Activated CD8-positive, alpha-beta memory T cell treated with anti-CD3 and anti-CD28 coated beads for 1 hour (primary cell): ENCODE measurements at places on chromosomes 2 and 18.

DNA sequence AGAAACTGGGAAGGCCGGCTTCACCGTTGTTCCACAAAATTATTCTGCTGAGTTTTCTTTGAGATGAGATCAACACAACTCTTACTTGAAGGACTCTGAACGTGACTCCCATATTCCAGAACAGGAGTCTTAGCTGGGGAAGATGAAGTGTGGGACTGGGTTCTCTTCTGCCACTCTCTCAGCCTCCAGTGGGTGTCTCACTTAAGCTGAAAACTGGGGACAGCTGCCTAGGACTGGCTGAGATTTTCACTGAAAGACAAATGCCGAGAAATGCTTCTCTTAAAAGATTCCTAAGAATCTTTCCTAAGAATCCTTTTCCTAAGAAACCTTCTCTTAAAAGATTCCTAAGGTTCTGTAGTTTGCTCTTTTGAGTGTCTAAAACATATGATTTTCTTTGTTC, 156.6 kb upstream of the LHCGR start:
- DNase-seq = no peak

DNA sequence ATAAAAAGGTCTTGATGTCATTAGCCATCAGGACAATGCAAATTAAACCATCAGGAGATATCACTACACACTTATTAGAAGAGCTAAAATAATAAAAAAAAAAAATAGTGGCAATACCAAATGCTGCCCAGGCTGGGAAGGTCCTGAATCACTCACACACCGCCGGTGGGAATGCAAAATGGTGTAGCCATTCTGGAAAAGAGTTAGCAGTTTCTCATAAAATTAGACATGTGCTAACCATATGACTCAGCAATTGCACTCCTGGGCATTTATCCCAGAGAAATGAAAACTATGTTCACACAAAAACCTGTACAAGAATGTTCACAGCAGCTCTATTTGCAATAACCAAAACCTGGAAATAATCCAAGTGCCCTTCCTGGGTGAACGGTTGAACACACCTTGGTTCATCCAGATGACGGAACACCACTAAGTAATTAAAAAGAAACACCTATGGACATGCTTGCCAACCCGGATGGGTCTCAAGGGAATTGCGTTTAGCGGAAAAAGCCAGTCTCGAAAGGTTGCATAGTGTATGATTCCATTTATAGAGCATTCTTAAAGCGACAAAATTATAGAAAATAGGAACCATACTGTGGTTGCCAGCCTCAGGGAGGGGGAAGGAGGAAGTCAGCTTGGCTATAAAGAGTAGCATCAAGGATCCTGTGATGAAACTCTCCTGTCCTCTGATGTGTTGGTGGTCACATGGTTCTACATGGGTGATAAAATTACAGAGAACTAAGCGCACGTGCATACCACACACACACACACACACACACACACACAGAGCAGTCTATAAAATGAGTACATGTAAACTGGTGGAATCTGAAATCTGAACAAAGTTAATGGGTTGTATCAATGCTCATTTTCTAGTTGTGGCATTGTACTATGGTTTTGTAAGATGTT, 4.6 kb downstream of the MBP start:
- DNase-seq = no peak

GRCh38 chr2:45605116-45605515, 6.0 kb downstream of the SRBD1 start:
- no peak for DNase-seq

- no peak for DNase-seq
Observed at GRCh38 chr18:79962835-79963657, 1.4 kb upstream of the HSBP1L1 start.

GRCh38 chr2:19021721-19022120, 336.7 kb downstream of the OSR1 start:
- DNase-seq = no peak

- no peak for DNase-seq
Observed at GRCh38 chr18:67300498-67300897, 216.0 kb downstream of the DSEL start.

DNA sequence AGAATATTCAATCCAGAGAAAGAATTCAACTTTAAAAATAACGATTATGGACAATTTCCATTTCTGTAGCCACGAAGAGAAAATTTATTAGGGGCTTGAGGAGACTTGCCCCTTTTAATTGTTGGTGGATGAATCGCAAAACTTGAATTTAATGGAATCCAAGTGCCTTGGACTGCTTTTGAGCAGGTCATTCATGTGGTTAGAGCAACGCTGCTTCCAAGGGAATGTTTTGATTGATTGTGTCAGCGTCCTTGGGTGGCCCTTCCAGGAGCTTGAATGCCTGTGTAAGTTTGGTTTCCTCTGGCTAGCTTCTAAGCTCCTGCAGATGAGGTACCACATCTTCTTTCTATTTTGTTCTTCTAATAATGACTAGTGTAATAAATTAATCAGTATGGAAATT, 213.4 kb downstream of the LTBP1 start:
- DNase-seq = no peak

- no peak for DNase-seq
Observed at GRCh38 chr2:53740170-53740569, 27.4 kb upstream of the CHAC2 start.

DNA sequence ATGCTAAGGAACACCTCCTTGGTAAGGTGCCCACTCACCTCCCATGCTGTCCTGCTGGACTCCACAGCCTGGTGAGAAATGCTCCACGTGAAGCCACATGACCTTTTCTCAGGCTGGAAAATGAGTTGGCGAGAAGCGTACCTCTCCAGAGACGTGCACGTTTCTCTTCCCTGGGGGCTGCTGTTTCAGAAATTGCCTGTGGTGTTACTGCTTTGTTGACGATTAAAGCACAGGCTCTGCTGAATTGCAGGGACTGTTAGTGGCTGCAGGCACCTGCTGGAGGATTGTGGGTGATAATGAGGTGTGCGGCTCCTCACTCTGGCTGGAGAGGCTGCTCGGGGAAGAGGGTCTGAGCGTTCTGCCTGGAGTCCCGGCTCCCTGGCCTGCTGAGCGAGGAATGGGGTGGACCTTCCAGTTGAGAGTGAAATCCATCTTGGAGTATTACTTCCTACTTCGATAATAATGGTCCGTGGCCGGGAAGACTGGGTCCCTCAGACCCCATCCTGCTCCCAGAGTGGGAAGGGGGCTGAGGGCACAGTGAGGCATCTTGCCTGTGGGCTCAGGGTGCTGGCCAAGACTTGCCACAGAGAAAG, 199.3 kb upstream of the HDAC4 start:
- no peak for DNase-seq

GRCh38 chr18:50700245-50701165, 119.3 kb downstream of the MRO start:
- DNase-seq = no peak

DNA sequence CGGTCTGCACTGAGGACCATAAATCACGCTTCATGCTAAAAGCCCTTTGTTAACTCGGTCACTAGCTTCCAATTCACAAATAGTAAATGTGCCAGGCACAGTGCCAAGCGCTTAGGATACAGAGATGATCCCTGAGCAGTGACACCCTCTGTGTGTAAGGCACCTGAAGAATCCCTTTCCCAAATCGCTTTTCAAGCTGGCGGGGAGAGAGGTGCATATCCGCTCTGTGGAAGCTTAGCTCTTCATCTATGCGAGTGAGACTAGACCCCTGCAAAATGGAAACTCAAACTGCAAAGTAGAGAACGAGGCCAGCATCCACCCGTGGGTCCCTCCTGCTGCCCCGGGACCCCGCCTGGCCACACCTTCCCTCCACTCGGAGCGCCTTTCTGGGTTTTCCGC, 2.4 kb downstream of the PIEZO2 start:
- no peak for DNase-seq

- DNase-seq = no peak
Observed at GRCh38 chr2:43376523-43377198, 150.3 kb upstream of the ZFP36L2 start.

DNA sequence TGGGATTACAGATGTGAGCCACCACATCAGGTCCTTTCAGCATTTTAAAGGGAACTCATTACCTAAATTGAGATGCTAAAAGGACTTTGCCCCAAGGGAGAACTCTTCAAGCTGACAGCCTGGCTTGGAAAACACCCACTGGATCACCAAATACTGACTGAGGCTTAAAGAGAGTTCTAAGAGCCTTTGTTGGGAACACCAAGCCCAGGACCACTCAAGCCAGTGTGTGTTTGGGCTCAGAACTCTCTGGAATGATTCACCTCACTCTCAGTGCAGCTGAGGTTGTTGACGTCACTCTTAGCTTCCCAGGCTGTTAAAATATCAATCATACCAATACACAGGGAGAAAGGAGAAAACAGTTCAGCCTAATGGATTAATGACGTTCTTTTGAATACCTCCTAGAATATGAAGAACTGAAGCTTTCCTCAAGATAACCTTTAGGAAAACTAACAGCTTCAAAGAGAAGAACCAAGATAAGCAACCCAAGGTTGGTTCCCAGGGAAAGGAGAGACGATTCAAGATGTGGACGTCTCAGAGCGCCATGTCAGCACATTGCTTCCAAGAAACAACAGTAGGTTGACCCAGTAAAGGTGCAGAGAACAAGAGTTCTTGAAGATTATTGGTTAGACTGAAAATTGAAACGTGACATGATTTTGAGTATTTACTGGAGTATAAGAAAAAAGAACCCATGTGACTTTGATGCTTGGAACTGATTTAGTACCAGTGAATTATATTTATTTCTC, 48.0 kb upstream of the MGAT4A start:
- no peak for DNase-seq

DNA sequence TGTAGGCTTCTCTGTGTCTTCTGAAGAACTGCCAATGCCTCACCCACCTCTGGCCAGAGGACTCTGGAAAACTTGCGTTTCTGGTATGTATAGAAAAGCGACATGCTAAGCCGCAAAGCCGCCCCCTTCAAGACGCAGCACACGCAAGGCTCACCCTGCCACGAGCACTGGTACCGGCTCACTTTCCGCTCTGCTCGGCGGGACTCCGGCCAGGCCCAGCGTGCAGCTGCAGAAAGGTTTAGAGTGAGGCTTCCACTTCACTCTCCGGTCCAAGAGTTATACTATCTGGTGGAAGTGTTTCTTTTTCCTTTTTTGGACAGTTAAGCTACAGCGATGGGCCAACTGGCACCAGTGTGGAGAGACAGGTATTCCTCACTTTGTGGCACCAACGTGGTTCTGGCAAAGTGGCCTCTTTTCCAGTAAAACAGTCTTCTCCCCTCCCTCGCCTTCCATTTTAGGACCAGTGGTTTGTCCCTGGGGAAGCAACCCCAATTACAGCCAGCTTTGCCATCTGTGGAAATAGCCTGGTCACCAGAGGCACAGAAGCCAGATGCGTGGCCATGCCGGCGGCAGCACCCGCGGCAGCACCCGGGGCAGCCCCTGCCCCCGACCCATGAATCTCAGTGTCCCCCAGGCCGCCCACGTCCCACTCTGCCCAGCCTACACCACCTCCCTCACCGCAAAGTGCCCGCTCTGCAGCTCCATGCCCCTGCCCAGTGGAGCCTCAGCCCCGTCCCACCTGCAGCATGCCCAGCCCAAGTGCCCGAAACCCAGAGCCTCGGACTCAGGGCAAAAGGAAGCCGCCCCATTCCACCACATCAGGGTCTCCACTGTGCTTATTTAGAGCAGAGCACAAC, 91.6 kb upstream of the CTDP1 start:
- DNase-seq = no peak
